ENCODE measurements at places on chromosomes 3 and 15.

DNA sequence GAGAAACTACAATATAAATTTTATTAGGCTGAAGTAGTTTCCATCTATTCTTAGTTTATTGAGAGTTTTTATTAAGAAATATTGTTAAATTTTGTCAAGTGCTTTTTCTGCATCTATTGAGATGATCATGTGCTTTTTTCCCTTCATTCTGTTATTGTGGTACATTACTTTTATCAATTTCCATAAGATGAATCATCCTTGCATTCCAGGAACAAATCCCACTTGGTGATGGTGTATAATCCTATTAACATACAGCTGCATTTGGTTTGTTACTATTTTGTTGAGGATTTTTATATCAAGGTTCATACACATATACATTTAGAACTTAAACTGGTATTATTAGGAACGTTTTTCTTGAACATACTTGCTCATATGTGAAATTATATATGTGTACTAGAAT lies 199.8 kb downstream of the TBC1D5 start:
- DNase-seq: no peak

- DNase-seq: no peak
Observed at GRCh38 chr3:156431334-156432124, 123.4 kb downstream of the SSR3 start.

DNA sequence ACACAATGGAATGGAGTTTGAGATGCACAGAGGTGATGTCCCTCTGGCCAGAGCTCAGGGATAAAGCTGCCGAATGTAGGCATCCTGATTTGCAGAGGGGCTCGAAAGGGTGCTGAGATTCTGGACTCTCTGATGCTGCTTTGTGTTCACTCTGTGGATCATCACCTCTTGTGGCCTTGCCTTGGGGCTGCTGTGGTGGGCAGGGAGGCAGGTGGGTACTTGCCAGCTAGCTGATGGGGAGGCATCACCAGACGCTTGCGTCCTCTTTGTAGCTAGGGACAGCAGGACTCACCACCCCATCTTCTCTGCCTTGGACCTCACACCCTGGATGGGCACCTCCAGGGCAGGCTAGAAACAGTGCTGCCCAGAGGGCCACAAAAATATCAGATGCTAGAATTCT lies 14.6 kb upstream of the RASGRF1 start:
- DNase-seq: no peak

DNA sequence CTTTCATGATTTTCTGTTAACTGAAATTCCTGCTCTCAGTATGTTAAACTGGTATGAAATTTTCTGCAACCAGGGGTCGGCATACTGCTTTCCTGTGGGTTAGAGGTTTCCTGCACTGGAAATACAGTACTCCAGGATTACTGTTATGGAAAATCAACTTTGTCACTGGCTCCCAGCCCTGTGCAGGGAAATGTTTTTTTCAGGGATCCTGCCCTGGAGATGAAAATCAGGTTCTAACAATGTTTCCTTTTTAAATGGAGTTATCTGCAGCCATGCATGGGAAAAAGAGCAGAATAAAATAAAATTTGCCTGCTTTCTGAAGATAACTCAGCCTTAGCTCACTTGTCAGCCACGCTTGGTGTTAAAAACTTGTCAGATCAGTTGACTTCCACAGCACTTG lies 220.4 kb downstream of the IL5RA start:
- no peak for DNase-seq

DNA sequence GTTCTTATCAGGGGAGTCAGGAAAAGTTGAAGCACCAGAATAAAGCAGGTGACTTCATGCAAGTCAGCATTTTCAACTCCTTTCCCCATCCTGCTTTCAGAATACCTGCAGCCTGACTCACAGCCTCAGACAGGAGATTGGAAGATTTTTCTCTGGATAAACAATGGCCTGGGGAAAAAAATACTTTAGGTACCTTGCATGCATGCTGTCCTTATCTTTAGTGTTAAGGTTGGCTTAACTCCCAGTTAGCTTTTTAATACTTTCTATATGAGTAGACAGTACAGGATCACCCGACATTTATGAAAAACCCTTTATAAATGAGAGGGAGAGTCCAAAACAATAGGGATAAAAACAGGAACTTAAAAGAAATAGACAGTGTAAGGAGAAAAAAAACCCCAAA lies 53.6 kb downstream of the PAK2 start:
- peak; percentile 99 for DNase-seq

DNA sequence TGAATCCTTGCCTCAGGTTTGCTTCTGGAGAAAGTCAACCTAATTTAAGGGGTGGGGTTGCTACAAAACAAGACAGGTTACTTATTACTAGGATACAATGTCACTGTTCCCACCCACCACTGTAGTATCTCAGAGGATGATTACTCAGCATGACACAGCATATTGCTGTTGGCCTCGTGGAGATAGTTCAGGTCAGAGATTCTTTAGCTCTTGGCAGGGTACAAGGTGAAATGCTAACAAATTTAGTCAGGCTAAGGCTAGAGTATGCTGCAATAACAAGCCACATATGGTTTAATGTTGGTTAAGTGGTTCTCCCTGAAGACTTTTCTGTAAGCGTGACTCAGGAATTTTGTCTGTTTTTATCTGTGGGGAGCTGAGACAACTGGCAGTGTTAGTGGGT lies 161.8 kb downstream of the EDEM1 start:
- DNase-seq: peak; percentile 60
